NB4 (cell line): ENCODE measurements at places on chromosomes 5 and 9.

DNA sequence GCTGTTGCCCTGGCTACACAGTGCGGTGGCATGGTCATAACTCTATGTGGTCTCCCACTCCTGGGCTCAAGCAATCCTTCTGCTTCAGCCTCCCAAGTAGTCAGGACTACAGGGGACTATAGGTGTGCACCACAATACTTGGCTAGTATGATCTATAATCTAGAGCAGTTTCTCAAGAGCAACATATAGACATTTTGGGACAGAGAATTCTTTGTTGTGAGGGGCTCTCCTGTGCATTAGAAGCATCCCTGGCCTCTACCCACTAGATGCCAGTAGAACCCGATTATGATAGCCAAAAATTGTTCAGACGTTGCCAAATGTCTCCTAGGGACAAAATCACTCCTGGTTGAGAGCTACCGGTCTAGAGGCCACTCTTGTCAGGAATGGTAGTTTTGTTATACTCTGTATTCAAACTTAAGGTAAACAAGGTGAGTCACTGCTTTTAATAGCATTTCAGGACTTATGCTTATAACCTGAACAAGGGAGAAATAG is 7.2 kb downstream of the ANKHD1 start:
- no peak for DNase-seq

GRCh38 chr9:4277531-4277991 is 22.3 kb downstream of the GLIS3 start:
- no peak for DNase-seq

- no peak for DNase-seq
Observed at GRCh38 chr9:16386007-16386826, 484.3 kb downstream of the BNC2 start.

DNA sequence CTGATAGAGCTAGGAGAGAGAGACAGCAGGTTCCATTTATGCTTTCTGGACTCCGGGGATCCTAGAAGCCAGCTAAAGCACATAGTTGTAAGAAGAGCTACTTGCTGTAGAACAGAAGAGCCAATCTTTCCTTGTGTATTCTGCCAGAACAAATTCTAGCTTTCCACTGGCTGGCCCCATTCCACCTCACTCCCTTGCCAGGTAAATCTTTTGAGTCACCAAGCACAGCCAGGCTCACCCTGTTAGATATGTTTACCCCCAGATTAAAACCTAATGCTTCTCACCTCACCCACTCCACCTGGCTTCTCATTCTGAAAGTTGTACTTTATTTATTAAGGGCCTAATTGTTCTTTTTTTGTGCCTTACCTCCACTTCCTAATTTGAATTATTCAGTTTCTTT is 48.9 kb upstream of the CHD1 start:
- DNase-seq = no peak

GRCh38 chr9:94685359-94685758 is 41.1 kb upstream of the AOPEP start:
- DNase-seq = no peak
